ENCODE measurements at places on chromosomes 16 and 17.

- DNase-seq, result no peak
Measured at GRCh38 chr16:5042574-5043171, 8.9 kb upstream of the NAGPA start.

DNA sequence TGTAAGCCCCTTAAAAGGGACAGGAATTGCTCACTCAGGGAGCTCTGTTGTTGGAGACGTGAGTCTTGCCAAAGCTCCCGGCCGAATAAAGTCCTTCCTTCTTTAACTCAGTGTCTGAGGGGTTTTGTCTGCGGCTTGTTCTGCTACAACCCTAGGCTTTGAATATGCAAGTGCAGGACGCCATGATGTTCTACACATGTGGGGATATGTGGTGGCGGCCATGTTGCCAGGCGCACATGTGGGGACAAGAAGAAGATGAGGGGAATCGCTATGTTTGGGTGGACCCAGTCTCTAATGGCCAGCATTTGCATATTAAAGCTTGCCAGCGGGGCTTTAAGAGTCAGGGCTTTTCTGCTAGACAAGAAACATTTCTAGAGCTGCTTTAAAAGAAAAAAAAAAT, 96.8 kb upstream of the CA10 start:
- DNase-seq, result no peak

- no peak for DNase-seq
Measured at GRCh38 chr16:53534206-53534605, 31.2 kb upstream of the AKTIP start.

DNA sequence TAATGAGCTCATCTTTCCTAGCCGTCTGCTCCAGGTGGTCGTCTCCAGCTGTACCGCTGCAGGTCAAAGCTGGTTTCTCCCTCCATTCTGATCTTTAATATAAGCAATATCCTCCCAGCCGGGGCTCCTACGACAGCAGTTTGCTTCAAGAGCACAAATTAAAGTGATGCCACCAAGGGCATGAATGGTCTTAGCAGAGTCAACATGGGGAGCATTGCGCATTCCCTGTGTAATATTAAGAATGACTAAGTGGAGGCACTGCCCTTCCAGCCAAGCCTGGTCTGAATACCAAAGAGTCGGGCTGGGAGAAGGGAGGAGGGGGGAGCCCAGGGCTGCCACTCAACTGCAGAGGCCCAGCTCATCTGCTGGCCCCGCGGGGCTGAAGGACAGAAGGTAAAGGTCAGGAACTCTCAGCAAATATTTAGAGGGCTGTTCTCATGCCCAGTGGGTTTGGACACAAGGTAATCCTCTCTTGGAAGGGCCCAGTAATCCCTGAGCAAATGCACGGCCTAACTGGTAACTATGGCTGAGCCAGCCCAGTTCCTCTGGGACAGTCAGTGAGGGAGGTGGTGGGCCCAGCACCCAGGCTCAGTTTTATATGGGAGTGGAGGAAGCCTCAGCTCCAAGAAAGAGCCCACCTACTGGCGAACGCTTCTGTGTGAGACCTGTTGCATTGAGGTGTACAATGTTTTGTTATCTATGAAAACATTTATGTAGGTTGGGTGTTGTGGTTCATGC, 121.2 kb downstream of the IRX3 start:
- no peak for DNase-seq

GRCh38 chr16:425082-425718, at the start of gene RAB11FIP3:
RAB11FIP3 (plus strand) TSS chr16:425649; CDS start chr16:426007, 358 bp downstream.
- peak; percentile 72 for DNase-seq

GRCh38 chr17:11309850-11310249, 68.8 kb downstream of the SHISA6 start:
- no peak for DNase-seq

GRCh38 chr16:20241321-20241720, 86.0 kb downstream of the GP2 start:
- no peak for DNase-seq

GRCh38 chr17:7440113-7440833, 961 bp downstream of the FGF11 start:
- no peak for DNase-seq

DNA sequence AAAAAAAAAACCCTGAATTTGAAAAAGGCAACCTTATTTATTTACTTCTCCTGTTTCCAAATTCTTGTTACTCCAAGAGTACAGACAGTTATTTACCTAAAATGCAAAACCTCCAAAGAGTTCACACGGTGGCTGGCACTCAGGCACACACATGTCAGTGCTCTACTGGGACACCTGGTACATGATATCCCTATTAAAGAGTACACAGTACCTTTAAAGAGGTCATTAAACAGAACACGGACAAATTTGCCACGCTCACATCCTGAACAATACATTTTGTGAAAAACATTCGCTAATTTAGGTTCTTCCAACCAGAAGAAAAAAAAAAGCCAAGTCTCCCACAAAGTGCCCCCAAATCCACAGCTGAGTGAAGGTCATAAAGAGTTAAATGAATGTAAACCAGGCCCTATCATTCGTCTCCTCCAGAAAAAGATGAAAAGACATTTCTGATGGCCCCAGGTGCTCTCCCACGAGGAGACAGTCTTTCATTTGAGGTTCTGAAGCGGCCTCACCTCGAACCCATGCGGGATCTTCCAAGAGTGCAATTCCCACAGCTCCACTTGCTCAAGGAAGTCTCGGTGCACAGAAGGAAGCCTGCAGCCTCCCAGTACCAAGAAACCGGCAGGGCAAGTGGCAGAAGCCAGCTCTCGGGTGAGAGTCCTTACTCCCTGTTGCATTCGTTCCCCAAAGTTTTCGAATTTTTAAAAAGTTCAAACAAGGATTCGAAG, 993 bp downstream of the ERN1 start:
- peak; percentile 36 for DNase-seq

- no peak for DNase-seq
Measured at GRCh38 chr17:51995797-51996403, 162.6 kb downstream of the CA10 start.

DNA sequence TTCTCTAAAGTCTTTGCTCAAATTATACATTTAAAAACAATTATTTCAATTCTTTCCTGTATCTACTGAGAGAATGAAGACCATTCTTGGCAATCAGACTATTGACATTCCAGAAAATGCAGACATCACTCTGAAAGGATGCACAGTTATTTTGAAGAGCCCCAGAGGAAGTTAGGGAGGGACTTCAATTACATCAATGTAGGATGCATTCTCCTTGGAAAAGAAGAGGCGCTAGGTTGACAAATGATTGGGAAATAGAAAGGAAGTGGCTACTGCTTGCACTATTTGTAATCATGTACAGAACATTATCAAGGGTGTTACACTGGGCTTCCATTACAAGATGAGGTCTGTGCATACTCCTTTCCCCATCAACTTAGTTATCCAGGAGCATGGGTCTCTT, 74.3 kb downstream of the SSH2 start:
- peak; percentile 59 for DNase-seq

DNA sequence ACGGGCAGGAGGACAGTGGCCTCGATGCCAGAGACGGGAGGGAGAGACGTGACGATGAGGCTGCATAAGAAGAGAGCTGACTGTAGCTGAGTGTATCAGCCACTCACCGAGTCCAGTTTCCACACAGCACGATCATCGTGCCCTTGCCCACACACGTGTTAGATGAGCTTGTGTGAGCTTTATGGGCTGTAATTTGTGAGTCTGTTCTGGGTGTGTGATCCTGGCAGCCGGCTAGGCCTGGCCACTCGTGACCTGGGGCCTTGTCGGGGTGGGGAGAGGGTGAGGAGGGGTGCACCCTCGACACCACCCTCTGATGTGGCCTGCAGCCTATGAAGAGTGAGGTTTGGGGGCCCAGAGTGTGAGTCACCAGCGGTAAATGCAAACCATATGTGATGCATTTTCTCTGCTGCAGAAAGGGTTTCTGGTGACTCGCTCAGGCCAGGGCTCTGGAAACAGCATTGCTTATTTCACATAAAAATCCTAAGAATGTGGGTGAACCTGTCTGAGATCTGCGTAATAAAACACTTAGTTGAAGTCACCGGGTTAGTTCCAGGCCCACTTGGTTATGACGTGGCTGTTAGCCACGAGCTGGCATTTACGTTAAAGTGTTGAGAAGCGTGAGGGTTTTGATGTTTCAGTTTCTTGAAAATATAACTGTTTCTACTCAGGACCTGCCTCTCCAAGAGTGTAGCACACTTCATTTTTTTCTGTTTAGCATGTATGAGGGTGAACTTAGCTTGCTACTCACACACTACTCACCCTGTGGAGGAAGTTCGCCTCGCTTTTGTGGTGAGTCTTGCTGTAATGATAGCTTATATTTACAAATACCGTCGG, 4.2 kb downstream of the METRNL start:
- peak; percentile 97 for DNase-seq

DNA sequence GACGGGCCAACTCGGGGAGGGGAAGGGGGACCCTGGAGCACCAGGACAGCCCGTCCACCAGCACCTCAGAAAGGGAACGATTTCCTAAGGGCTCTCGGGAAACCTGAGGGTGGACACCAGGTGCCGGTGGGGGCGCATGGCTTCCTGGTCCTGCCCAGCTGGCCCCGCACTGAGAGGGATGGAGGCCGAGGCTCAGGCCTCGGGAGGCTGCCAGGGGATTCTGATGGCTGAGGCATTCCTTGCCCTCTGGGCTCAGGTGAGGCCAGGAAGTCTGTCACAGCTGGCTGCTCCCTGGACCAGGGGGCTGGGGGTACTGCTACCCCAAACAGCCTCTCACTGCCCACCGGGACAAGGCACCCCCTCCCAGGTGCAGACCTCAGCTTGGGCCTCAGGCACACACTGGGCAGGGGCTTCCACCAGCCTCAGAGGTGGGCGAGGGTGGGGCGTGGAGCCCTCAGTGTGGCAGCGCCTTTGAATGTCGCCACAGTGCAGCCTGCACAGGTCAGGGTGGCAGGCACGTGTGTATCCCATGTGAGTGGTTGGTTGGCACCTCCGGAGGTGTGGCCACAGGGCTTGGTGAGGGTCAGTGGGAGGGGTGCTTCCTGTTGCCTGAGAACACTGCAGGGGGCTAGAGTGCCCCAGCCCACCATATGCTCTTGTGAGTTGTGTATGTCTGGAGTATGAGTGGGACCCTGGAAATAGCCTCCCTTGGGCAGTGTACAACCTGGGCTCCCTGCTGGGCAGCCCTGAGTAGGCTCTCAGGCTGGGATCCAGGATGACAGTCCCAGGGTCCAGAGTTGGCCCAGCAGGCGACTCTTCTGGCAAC, 3.9 kb upstream of the FSCN2 start:
- DNase-seq, result no peak

DNA sequence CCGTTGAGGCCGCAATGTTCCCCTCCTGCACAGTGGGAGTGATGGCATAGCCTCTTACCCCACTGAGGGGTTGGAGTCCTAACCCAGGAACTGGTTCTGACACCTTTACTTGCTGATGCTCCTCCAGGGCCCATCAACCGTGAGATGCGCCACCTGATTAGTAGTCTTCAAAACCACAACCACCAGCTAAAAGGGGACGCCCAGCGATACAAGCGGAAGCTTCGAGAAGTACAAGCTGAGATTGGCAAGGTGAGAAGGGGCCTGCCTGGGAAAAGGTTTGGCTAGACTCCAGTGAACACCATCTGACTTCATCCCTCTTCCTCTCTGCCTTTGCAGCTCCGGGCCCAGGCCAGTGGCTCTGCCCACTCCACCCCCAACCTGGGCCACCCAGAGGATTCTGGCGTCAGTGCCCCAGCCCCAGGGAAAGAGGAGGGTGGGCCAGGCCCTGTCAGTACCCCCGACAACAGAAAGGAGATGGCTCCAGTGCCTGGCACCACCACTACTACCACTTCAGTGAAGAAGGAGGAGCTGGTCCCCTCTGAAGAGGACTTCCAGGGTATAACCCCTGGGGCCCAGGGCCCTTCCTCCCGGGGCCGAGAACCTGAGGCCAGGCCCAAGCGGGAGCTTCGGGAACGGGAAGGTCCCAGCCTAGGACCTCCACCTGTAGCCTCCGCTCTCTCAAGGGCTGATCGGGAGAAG, 5.8 kb downstream of the RNF40 start:
- DNase-seq, result no peak

- DNase-seq, result no peak
Measured at GRCh38 chr17:79922116-79922601, 82.9 kb upstream of the CBX4 start.

DNA sequence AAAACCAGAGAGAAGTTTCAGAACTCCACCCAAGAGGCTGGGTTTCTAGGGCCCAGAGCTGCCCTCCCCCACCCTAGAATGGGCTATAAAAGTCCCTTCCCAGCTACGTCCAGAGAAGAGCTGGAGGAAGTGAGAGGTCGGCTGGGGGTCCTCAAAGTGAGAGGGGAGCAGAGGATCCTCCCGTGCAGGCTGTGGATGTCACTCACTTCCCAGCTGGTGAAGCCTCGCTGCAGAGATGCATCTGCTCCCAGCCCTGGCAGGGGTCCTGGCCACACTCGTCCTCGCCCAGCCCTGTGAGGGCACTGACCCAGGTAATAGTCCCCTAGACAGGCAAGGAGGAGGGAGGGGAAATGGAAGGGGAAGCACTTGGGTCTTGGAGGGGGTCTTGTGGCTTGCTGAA, at the start of gene EPX:
TSS of gene EPX (plus strand) at position 115 of the 400 bp plus-strand sequence. CDS start at position 236, 121 bp downstream.
- no peak for DNase-seq

DNA sequence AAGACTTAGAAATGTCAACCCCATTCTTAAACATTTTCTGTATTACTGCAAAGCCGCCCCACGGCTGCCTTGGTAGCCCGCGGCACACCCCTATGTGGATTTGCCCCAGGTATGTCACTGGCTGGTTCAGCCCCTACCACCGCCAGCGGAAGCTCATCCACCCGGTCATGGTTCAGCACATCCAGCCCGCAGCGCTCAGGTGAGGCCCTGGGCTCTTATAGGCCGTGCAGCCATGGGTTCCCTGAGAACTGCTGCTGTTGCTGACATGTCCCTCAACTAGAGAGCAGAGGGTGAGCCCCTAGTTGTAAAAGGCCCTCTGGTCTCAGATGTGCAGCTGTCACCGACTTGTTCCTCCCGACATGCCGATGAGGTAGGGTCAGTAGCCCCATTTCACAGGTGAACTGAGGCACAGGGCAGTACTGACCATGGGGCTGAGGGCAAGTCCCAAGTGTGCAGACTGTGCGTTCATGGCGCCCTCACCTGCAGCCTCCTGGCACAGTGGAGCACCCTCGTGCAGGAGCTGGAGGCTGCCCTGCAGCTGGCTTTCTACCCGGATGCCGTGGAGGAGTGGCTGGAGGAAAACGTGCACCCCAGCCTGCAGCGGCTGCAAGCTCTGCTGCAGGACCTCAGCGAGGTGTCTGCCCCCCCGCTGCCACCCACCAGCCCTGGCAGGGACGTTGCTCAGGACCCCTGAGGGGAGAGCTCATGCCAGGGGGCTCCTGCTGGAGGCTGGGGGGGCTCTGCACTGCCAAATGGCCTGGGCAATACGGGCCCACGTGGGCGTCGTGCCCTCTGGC, 8.7 kb downstream of the CYBC1 start:
- DNase-seq, result no peak

- DNase-seq, result no peak
Measured at GRCh38 chr16:64422259-64422658, 699.6 kb downstream of the CDH11 start.

- DNase-seq, result no peak
Measured at GRCh38 chr17:11539637-11540036, 58.6 kb upstream of the DNAH9 start.

All from fibroblast of gingiva (primary cell).